ENCODE measurements at places on chromosomes 13 and 19. TPM values are rescaled to one million over a fixed set of nuclear protein-coding genes. Genes with fewer than 3 reads are reported as not detected.

GRIN2D gene
- total RNA-seq, result not detected

PRR12 gene
- 12.8 TPM for total RNA-seq

PPM1N gene
- 0.71 TPM for total RNA-seq

TSHZ3 gene
- total RNA-seq, result not detected

SIAH3 gene
- not detected for total RNA-seq

ZNF491 gene
- 3.1 TPM for total RNA-seq

CNFN gene
- not detected for total RNA-seq
